Activated naive CD8-positive, alpha-beta T cell treated with anti-CD3 and anti-CD28 coated beads for 36 hours (primary cell): ENCODE measurements at places on chromosomes 4 and X. TPM values are rescaled to one million over a fixed set of nuclear protein-coding genes. Genes with fewer than 3 reads are reported as not detected.

DNA sequence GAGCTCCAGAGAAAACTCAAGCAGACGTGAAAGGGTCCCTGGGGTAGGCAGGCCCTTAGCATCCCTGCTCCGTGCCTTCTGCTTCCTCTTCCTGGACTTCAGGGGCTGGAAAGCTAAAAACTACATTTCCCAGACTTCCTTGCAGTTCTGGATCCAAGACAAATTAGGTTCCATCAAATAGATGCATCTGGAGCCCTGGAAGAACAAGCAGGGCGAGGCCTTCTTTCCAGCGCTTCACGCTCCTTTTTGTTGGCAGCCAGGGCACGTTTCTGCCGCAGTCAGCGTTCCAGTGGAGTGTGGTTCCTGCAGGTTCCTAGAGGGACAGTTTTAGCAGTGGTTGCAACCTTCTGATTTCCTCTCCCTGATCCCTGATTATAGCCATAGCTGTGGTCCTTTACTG is 53.6 kb upstream of the MSX1 start:
- no peak overlapping the region for H3K27ac ChIP-seq
- DNase-seq, result no peak
- H3K4me3 ChIP-seq, result no peak overlapping the region
- H3K27me3 ChIP-seq, result peaks cover under 1% of the 10 kb centered on the region

GRCh38 chrX:9231491-9231890 is 197.6 kb upstream of the FAM9B start:
- no peaks in the 10 kb centered on the region for H3K27me3 ChIP-seq
- no peak overlapping the region for H3K27ac ChIP-seq
- no peak for DNase-seq
- peaks cover 4% of the 10 kb centered on the region for H3K4me1 ChIP-seq

DNA sequence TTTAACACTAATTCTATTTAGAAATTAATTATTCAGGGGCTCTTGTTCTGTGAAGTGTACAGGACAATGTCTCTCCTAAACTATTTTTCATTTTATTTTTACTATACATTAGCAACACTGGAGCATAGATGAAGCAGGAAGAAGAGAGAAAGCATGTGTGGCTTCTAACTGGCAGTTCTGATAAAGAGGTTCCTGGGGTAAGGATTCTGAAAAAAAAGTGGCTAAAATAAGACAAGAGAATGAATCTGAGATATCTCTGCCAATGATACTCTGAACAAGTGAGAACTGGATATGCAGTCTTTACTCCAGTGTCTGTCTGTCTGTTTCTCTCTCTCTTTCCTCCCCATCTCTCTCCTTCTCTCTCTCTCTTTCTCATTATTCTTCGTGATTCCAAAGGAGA is 125.9 kb downstream of the MAML3 start:
- no peak overlapping the region for H3K4me3 ChIP-seq
- no peaks in the 10 kb centered on the region for H3K4me1 ChIP-seq
- H3K27ac ChIP-seq, result no peak overlapping the region
- H3K36me3 ChIP-seq, result no peaks in the 10 kb centered on the region
- H3K27me3 ChIP-seq, result no peaks in the 10 kb centered on the region

DNA sequence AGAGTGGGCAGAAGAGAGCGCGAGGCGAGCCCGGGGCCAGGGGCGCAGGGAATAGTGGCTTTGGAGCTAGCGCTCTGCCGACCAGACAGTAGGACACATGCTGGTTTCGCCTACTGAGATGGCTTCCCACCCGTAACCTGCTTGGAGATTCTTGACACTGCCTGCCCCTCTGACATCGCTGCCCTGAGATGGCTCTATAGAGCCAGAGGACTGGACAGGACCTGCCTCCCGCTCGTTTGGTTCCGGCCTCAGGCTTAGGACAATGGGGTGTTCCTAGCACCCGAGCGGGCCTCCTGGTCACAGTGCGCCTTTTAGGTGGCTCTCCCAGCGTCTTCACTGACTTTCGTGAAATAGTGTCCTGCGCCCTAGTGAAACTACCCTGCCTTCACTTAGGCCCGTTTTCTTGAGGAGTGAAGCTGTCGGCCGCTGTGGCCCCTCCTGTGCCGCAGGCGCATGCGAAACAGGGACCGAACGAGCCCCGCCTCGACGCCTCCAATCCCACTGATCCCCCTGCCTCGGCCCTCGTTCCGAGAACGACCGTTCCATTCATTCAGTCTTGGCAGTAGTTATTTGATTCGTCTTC is 608 bp downstream of the TAF1 start:
- H3K36me3 ChIP-seq, result peaks cover 20% of the 10 kb centered on the region
- H3K27me3 ChIP-seq, result no peaks in the 10 kb centered on the region
- H3K27ac ChIP-seq, result peak overlapping the region; percentile 99
- peak; percentile 43 for DNase-seq
- peak overlapping the region; percentile 98 for H3K4me3 ChIP-seq

DNA sequence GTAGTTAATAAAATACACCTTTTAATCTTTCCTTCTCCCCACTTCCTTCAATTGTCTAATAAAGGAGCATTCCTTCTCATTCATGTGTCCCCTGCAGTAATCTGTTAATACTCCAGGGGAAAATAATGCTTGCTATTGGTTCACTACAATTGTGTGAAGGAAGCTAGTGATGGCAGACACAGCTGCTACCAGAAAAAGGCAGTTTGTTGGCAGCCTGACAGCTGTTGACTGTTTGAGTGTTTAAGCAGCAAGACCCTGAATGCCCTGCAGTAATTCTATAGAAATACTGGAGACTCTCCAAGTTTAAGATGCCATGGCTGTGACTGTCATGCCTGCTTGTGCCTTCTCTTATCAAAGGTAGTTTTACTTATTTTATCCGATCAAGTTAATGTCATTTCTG is 359.5 kb downstream of the C4orf33 start:
- no peaks in the 10 kb centered on the region for H3K36me3 ChIP-seq
- DNase-seq, result no peak
- no peak overlapping the region for H3K27ac ChIP-seq
- H3K27me3 ChIP-seq, result no peaks in the 10 kb centered on the region

GRCh38 chrX:133544115-133544514 is 128.8 kb upstream of the GPC4 start:
- H3K27me3 ChIP-seq, result no peaks in the 10 kb centered on the region
- no peaks in the 10 kb centered on the region for H3K4me1 ChIP-seq
- no peak overlapping the region for H3K4me3 ChIP-seq
- no peak for DNase-seq
- no peaks in the 10 kb centered on the region for H3K36me3 ChIP-seq

DNA sequence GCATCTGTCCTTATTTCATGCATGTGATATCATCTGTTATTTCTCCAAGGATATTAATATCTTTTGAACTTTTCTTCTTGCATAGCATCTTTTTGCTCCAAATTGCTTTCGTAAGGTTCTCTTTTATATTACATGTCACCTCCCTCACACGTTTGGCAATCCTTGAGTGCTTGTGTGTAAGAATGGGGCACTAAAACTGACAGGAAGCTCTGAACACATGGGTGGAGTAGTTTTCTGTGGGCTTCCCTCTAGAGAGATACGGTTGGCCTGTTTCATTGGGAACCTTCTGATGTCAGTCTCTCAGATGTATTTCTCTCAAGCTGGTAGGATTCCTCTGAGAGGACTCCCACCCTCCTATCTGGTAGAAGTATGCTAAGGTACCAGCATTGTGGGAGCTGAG is 223.0 kb downstream of the MID1 start:
- no peak for DNase-seq
- H3K36me3 ChIP-seq, result no peaks in the 10 kb centered on the region
- no peak overlapping the region for H3K27ac ChIP-seq
- no peaks in the 10 kb centered on the region for H3K27me3 ChIP-seq

DNA sequence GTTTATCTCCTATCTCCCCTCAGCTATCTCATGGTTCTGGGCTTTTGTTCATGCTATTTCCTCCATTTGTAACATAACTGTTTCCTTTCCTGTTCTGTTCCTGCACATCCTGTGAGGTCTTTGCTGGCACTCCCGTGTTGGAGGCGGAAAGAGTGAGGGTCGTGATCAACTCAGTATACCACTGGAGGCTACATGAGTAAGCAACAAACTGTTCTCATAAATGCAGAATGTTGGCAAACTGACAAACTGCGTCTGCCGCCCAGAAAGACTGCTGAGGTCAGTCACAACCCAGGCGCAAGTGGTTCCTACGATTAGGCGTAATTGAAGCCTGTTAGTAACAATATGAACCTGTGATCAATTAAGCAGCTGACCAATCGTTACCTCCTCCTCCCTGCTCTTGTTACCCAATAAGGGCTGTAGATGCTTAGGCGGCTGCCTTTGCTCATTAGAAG is 48.8 kb downstream of the C4orf33 start:
- no peaks in the 10 kb centered on the region for H3K36me3 ChIP-seq
- H3K4me3 ChIP-seq, result no peak overlapping the region
- DNase-seq, result no peak

DNA sequence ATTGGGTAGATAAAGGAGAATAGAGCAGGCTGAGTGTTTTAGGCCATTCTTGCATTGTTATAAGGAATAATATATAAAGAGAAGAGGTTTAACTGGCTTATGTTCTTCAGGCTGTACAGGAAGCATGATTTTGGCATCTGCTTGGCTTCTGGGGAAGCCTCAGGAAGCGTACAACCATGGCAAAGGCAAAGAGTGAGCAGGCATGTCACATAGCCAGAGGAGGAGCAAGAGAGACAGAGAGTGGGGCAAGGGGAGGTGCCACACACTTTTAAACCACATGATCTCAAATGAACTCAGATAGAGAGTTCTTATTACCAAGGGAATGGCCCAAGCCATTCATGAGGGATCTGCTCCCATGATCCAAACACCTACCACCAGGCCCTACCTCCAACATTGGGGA is 4.4 kb upstream of the METTL14 start:
- H3K4me1 ChIP-seq, result peaks cover 10% of the 10 kb centered on the region
- no peak overlapping the region for H3K4me3 ChIP-seq
- no peak for DNase-seq

ADAM29 gene
- total RNA-seq, result not detected

GRPR gene
- not detected for total RNA-seq

HOPX gene
- total RNA-seq, result 16.5 TPM

HPGDS gene
- not detected for total RNA-seq
